D721Med (cell line): ENCODE measurements at places on chromosomes 3 and 15.

DNA sequence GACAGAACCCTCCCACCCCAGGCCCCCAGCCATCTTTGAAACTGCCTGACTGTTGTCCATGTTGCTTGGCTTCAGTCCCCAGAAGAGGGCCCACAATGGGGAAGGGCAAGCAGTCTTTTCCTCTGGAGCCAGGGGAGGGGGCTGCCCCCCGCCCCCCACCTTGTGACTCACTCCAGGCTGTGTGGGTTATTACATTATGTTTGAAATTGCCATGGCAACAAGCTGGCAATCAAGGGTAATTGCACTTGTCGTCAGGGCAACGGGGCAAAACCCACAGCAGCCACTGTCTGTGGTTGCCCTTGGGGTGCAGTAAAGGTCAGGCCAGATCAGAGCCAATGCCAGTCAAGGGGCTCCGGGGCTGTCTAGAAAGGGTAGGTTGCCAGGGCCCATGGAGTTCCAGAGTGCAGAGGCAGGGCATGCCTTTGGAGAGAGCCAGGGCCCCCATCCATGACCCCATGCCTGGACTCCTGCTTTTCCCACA, 3.1 kb upstream of the CAMKV start:
- DNase-seq = no peak

- no peak for DNase-seq
Observed at GRCh38 chr15:40420071-40420713, 14.6 kb downstream of the IVD start.

GRCh38 chr3:152713989-152714388, 120.9 kb upstream of the P2RY1 start:
- no peak for DNase-seq

- DNase-seq = no peak
Observed at GRCh38 chr3:36891701-36892160, 53.1 kb downstream of the TRANK1 start.

- no peak for DNase-seq
Observed at GRCh38 chr15:44710236-44711095, 657 bp downstream of the PATL2 start.

DNA sequence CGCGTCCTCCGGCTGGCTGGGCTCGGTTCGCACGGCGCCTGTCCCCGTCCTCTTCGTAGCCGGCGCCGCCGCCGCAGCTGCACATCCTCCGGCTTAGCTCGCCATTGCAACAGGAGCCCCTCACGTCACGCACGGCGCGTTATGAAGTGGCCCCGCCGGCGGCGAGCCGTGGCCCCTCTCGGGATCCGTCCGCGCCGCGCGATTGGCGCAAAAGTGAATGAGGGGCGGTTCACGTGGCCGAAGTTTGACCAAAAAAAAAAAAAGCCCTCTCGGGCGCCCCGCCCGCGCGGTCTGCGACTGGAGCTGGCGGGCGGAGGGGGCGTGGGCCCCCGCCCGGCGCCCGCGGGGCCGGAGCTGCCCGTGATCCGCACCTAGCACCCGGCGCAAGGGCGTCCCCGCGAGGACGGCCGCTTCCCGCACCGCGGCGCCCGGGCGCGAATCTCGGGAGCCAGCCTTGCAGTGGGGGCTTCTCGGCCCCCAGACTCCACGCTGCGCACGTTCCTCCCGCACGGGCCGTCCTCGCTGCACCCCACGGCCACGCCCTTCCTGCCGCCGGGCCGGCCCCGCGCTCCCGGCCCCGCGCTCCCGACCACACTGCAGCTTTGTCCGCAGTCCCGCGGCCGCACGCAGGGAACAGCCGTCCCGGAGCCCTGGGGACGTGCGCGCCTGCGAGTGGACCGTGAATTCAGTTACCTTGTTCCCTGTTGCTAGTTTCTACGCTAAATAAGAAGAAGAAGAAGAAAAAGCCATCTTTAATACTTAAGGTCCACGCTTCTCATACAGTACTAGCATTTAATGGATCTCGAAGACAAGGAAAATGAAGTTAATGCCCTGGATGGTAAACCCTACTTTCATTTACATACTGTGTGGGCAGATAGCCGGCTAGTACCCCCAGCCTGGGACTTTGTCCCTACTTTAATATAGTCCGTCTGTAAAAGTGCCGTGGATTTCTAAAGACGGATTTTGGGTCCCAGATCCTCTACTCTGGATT, at the start of gene CHSY1:
Gene CHSY1 (minus strand): TSS at position 219 of the 991 bp plus-strand sequence. CDS start 592 bp downstream, outside the sequence.
- peak; percentile 67 for DNase-seq

DNA sequence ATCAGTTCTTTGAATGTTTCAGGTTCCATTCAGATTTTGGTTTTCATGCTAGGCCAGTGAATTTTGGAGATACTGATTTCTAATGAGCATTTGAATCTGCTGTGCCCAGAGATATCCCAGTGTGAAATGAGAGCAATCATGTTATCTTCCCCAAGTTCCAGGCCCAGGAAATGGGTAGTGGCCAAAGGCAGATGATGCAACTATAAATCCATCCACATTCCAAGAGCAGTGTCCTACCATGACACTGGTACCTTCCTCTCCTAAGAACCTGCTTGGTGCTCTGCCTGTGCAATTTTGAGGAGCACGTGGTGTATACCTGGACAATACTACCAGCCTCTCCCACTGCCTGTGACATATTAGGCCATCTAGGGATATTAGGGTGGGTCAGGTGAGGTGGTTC, 186.8 kb downstream of the SLCO3A1 start:
- no peak for DNase-seq

DNA sequence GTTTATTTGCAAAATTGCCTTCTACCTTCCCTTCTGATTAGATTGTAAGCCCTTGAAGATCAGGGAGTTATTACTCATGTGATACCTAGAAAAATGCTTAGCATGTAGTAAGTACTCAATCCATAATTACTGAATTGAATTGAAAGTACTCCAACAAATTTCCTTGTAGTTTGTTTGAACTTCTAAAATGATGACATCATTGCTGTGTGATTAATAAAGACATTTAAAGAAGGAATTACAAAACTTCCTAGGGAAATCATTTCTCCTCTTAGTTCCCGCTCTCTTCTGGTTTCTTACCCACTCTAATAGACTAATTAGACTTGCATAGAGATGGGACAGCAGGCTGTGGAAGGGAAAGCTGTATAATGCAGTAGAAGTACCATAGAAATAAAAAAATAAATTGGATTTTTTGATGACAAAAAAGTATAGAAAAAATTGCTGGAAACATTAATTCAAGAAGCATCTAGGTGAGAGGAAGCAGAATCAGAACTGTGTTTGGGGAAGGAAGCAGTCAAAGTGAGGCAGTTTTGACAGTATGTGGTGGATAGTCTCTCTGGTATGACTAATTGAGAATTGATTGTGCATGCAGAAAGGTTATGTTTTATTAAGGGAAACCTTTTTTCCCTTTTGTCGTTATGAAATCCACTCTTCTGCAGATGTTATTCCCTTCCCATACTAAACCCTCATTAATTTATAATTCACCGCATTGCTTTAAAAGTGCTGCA, 93.0 kb downstream of the ALCAM start:
- no peak for DNase-seq
